CD4-positive, alpha-beta T cell treated with Interleukin-15 for 1 hour (primary cell): ENCODE measurements at places on chromosomes 6 and 20.
A peak's percentile ranks its signal among the peaks of the same experiment; 100 is the strongest.

DNA sequence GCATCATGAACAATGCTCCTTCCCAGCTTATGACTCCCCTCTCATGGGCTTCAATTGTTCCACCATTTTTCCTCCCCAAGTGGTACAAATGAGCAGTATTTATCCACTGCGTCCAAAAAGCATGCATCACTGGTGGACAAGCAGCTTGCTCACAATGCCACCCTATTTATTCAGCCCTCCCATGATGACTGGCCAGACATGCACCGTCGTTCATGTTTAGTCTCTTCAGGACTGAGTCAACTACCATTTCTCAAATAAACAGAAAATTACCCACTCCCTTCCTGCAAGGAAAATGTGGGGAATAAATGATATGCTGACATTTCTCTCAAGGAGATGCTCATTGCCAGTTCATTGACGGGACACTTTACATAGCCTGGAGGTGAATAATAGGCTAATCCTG is 300.4 kb downstream of the C6orf118 start:
- no peak for DNase-seq

DNA sequence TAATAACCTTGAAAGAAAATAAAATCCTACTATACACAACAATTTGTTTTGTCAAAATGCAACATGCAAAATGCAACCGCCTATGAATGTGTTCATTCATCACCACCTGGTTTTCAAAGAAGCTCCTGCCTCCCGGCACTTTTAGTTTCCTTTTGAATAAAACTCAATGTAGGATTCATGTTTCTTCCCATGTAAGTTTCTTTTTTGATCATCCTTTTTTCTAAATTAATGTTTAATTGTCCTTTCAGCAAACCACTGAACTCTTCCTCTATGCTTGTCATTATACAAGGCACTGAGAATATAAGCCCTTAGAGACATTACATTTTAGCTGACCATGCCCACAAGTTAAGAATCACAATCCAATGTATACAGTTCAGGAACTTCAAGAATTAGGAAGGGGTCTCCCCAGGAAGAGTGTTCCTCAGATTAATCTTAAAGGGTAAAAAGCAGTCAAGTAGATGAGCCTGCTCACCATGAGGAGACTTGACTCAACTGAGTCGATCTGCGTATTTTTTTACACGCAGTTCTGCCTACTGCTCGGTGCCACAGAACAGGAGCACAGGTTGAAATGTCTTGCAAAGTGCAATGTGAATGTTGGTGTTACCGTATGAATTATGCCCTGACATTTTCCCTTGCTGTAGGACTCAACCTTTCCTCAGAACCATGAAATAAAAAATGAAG is 7.2 kb upstream of the THEMIS start:
- no peak for DNase-seq

DNA sequence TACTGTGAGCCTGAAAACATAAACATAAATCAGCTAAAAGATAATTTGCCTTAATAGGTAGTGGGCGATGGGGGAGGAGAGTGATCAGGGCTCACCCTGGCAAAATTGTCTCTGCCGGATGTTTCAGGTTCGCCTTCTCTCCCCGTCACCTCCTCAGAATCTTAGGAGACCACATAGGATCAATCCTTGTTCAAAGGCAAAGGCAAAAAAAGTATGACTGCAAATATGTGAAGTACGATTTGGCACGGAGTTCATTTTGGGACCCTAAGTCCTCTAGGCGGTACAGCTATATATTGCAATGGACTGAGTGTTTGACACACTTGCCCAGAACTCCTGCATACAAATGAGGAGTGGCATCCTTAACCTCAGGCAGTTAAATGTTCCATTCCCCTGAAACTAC is 649.2 kb upstream of the FLRT3 start:
- no peak for DNase-seq

DNA sequence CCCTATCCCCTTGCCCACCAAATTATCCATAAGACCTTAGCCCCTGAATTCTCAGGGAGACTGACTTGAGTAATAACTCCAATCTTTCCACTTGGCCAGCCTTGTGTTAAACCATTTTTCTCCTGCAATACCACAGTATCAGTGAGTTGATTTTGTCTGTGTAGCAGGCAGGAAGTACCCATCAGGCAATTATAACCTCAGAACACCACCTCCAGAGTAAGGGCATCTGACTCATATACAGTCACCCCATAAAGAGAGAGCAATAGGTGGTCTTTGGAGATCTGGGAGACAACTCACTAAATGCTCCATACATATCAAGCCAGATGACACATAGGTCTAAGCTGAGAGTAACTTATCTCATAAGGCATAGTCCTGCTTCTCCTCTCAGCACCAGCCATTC is 83.7 kb downstream of the FILIP1 start:
- DNase-seq, result no peak

DNA sequence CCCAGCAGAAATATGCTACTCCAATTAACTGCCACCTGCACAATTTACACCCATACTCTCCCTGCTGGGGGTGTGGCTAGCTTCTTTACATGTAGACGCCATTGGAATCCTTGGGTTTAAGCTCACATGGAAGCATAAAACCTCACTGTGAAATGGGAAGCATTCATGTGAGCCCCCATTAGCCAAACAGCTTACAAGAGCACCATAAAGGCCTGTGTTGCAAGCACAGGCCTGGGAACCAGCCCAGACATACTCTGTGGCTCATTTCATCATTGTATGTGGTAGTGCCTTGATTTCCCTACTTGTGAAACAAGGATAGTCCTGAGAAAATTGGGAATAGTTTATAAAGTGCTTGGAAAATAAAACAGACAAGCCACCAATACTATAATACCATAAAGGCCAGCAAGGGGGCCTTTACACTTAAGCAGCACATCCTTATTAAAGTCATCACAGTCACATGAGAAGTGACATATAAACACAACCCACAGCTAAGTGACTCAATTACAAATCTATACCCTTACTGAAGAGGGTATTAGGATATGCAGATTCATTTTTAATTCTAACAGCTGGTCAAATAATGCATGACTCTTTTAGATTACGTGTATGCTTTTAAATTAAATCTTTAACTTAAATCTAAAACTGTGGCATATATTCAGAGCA is 6.8 kb downstream of the ADNP start:
- DNase-seq, result no peak

DNA sequence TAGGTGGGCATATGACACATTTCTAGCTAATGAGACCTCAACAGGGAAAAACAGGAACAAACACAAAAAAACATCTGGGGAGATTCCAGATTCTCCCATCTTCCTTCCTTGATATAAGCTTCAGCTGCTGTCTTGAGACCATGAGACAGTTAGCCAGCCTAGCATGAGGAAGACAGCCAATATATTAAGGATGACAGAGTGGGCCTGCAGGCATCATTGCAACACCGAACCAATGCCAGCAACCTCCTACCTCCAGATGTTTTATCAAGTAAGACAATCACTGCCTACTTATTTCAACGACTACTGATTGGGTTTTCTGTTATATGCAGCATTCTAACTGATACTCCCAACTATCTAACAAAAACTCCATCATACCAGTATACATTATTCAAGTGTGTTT is 119.0 kb downstream of the ISM1 start:
- DNase-seq, result no peak

DNA sequence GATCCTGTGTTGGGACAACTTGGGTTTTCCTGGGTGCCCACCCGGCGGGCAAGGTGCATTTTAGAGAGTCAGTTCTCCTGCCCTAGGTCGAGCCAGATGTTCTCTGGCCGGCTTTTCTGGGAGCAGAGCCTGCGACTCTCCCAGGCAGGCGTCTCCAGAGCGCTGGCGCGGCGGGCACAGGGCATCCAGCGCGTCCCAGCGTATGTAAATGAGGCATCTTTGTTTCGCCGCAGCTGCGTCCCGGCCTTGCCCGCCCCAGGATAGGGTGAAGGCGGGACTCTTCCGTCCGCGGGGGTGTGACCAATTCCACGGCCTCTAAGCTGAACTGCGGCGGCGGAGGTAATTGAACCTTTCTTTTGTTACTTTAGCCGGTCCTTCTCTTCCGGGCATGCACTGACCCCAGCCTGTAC is 9.1 kb downstream of the GRIK2 start:
- DNase-seq, result no peak

DNA sequence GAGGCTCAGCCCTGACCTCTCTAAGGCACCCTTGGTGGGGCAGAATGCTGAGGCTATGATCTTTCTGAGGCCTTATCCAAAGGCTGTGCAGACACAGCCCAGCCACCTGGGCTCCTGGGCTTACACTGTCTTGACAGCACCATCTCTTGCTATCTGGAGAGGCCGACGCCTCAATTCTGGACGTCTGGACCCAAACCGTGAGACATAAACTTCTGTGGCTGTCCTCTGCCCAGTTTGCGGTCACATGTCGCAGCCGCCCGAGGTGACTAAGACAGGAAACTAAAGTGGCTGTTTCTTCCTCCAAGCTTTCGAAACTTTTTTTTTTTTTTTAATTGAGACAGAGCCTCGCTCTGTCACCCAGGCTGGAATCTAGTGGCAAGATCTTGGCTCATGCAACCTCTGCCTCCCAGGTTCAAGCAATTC is 49.3 kb downstream of the PRR18 start:
- peak; percentile 76 for DNase-seq

- DNase-seq, result no peak
These were observed 9.5 kb upstream of the SNAP25 start for GRCh38 chr20:10209091-10209490.

- DNase-seq, result no peak
These were observed 77.8 kb downstream of the ATG5 start for GRCh38 chr6:106247733-106248132.

DNA sequence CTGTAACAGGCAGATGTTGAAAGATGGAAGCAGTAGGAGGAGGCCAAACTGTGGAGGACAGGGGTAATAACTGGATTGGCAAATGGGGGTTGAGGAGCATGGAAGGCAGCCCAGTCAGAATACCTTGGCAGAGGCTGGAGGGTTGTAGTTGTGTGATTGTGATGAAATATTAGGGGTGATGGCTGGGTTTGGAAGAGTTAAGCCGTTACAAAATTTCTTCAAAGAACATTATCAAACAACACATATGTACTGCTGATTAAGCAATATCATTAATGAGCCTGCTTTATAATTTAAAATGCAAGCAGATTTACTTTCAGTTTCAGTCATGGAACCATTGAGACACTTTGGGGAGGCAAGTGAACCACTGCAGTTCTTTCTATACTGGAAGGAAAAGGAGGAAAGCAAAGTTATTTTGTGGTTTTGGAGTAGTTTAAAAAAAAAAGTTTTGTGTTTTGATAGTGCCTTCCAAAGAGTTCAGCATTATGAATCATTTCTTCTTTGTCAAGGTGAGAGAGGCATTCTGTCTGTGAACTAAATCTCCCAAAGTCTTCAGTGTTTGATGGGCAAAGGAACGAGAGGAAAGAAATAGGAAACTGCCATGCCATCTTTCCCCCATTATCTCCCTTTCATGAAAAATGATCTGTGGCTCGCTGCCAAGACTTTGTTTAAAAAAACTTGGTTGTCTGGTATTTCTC is 20.7 kb downstream of the FOXO3 start:
- no peak for DNase-seq

- DNase-seq, result no peak
These were observed 274.8 kb upstream of the BTBD3 start for GRCh38 chr20:11642866-11643265.

DNA sequence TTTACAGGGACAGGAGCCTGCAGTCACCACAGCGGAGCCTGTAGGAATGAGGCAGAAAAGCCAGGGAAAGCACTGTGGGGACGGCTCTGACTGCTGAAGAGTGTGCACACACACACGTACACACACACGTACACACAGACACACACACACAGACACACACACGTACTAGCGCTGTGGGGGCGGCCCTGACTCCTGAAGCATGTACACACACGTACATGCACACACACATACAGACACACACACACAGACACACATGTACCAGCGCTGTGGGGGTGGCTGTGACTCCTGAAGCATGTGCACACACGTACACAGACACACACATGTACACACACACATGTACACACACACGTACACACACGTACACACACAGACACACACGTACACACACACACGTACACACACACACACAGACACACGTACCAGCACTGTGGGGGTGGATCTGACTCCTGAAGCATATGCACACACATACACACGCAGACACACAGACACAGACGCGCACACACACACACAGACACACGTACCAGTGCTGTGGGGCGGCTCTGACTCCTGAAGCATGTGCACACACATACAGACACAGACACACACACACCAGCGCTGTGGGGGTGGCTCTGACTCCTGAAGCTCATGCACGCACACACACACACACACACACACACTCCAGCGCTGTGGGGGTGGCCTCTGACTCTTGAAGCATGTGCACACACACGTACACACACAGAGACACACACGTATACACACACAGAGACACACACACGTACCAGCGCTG is 127.3 kb downstream of the DLL1 start:
- DNase-seq, result no peak

DNA sequence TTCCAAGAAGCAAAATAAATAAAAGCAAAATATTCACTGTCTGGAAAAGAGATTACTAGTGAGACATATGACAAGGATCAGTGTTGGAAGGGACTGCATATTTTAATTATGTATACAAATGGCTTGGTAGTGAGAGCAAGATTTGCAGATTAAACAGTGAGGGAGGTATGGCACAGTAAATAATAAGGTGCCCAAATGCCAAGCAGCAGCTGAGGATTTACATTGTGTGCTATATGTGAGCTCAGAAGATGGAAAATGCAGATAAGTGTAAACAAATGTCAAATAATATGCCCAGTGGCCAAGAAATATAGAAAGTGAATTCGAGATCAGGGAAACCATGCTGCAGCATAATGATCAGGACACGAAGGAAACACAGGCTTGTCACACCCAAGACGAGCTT is 173.8 kb upstream of the NRSN1 start:
- DNase-seq, result no peak

- no peak for DNase-seq
These were observed 291.6 kb downstream of the PHF3 start for GRCh38 chr6:63926950-63927927.

DNA sequence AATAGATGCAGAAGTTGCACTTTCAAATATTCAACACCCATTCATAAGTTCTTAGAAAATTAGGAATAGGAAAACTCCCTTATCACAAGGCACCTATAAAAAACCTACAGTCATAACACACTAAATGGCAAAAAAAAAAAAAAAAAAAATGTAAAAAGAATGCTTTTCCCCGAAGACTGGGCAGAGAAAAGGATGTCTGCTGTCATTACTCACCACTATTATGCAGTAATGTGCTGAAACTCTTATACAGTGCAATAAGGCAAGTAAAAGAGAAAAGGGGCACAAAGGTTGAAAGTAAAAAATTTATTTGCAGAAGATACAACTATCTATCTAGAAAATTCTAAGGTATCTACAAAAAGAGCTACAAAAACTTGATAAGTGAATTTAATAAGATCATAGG is 607.8 kb upstream of the ARID1B start:
- DNase-seq, result no peak
